ENCODE measurements at places on chromosomes 4 and X.

DNA sequence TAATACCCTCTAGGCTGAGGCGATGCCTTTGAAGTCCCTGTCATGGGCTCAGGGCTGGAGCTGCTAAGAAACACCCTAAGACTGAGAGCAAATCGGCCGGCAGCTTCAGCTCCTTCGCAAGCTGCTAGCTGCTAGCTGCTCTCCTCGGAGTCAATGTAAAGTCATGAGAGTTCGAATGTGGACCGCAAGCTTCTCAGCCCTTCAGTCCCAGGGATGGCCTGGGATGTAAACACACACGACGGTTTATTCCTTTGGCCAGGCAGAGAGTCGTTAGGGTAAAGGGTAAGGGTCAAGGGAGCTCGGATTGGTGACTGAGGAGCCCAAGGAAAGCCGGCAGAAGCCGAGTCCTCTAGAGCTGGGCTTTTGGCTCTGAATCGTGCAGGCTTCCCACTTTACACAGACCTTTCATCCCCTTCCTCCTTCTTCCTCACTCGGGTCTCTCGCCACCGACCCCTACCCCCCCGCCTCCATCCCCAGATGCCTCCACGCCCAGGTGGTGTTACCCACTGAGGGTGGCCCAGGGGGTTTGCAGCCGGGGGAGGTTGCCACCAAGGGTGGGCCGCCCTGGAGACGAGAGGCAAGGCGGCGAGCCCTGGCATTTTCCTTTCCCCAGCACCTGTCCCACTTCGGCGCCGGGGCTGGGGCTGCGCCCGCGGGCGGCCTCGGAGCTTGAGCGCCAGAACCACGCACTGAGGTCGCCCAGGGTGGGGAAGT is 3.1 kb upstream of the BCORL1 start:
- DNase-seq: no peak

DNA sequence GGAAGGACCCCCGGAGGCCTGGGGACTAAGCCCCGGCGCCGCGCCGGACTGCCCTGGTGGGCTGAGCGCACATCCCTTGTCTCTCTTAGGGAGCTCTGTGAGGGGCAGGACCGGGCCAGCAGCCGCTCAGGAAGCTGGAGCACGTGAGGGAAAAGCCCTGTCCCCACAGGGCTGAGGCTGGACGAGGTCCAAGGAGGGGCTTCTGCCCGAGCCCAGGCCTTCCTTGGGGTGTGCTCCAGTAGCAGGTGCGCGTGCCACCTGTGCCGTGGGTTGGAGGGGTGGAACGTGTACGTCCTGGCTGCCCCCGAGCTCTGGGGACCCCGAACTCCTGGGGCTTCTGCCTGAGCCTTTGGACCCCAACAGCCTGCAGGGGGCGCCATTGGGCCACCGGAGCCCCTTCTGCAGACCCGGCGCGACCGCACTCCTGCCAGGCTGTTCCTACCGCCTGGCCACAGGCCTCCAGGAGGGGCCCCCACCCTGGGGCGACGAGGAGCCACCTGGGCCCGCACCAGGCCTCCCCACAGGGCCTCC is 27.2 kb downstream of the TACC3 start:
- no peak for DNase-seq

DNA sequence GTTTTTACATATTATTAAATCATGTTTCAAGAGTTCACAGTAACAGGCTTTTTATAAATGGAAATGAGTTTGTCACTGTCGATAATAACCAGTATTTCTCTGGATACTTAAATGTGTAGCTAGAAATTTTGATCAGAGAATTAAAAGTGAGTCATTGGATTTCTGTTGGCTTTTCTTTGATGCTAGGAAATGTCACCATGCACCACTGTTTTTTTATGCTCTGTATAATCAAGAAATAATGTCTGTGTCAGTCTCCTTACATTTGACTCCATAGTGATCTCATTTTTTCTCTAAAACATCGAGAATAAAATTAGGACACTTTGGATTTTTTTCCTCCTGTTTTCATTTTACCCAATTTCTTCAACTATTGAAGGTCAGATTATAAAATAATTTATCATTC is 234.2 kb downstream of the RAPGEF2 start:
- DNase-seq: no peak

DNA sequence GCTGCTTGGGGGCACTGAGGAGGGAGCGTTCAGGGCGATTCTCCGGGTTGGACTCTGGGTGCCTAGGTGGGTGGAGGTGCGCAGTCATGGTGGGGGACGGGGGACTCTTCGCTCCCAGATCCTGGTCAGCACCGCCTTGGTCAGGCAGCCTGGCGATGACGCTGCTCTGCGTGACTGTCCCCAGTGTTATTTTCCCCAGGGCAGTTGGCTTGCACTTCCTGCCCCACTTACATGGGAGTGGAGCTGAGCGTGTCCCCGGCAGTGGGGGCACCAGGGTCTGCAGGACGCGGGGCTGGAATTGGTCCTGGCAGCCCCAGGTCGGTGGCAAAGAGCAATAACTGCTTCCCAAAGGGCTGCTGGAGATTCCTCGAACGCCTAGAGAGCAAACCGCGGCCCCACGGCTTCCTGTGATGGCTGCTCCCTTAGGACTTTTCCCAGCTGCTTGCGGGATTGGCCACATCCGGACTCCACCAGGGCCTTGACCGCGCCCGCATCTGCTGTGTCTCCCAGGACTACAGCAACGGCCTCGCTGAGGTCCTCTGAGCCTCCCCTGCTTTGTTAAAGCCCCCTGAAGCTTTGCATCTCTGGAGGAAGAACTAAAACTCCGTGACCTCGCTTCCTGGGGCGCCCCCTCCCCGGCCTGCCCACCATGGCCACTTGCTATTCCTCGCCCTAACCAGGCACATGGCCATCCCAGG is 35.3 kb upstream of the GPR78 start:
- DNase-seq: no peak

GRCh38 chr4:37991623-37992410 is 31.6 kb downstream of the PTTG2 start:
- DNase-seq: no peak

DNA sequence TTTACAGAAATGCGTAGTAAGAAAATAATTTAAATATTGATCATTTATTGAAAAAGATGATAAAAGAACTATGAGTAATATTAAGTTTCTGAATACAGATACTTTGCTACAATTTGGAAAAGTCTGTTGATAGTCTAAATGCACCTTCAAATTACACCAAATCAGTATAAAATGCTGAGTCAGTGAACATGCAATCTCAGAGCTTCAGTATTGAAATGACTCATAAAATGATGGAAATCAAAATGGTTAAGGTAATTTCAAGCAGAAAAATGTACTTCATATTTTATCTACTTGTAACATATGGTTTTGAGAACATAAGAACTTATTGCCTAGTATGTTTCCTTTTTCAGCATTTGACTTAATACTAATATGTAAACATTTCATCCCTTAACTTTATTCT is 448.2 kb downstream of the PCDH10 start:
- no peak for DNase-seq

DNA sequence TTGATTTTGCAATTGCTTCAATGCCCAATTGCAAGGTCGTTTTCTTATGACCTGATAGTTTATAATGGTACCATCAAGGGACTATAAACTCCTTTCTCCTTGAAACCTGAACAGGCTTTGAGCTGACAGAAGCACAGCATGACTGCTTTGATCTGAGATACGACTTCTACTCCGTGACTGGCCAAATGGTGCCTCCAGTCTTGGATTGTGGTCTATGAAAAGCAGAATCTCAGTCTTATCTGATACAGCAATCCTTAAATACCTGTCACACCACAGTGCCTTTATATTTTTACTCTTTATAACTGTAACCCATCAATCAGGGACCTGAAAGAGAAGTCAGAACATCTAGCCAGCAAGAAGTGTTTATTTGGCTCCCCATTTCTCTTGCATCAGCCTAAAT is 93.1 kb downstream of the DOCK11 start:
- DNase-seq: no peak

GRCh38 chr4:123319639-123320038 is 77.0 kb upstream of the SPRY1 start:
- no peak for DNase-seq

DNA sequence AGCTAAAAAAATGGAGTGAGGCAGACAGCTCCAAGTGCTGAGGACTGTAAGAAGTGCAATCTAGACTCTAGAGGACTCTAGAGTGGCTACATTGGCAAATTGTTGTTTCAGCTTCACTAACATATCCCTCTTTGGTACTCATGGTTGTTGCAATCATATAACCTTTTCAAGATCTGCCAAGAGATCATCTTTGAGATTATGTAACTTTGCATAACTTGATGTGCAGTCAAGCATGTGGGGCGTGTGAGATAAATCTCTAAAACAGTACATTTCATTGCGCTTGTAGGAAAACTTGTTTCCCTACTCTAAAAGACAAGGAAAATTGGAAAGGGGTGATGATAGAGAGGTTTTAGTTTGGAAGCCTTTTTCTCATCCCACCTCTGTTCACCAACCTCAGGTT is 11.2 kb upstream of the BRS3 start:
- DNase-seq: no peak

GRCh38 chr4:1412376-1413203 is 6.3 kb upstream of the NKX1-1 start:
- no peak for DNase-seq

DNA sequence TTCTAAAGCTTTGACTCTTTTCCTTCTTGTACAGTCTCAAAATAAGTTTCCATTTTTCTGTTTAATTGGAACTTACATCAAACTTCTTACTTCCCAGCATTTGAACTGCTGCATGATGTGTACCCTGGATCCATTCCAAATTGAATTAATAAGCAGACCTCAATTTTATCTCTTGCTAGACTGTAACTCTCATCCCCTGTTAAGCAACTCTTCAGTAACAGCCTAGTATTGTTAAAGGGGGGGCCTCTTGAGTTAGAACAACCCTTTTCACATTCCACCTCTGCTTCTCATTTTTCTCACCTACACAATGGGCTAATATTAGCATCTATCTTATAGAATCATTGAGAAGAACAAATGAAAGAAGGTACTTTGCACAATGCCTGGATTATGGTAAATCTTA is 169.4 kb downstream of the IL1RAPL1 start:
- DNase-seq: no peak

GRCh38 chr4:142493255-142494110 is 352.6 kb downstream of the INPP4B start:
- no peak for DNase-seq

- no peak for DNase-seq
These were observed 83.5 kb downstream of the CHRNA9 start for GRCh38 chr4:40418430-40419230.

GRCh38 chrX:53082773-53083616 is 828 bp downstream of the TSPYL2 start:
- no peak for DNase-seq

DNA sequence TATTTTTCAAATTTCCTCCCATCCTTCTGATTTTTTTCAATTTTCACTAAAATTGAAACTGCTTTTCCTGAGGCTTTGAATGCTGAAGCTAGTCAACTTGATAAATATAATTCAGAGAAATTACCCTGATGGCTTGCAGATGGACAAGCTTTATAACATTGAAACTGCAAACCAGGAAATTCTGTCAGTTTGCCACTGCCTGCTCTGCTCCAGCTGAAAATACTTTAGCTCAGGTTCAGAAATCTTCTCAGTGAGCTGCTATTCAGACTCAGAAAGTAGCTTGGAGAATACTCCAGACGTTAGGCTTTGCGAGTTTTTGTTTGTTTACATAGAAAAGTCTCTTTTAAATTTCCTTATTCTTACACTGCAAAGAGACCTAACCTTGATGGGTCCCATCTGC is 1574.7 kb downstream of the STIM2 start:
- DNase-seq: no peak

DNA sequence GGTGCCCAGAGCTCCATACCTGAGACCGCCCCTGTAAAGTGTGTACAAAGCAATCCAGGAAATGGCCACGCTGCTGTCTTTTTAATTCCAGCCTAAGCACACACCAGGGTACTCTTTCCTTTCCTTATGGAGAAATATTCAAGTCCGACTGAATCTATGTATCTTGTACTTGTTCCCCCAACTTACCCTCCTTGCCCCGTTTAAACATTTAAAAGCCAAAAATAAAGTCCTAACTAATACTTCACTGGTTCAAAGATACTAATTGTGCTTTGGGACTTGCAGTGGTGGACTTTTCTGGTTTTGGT is 731 bp upstream of the AMMECR1 start:
- no peak for DNase-seq

DNA sequence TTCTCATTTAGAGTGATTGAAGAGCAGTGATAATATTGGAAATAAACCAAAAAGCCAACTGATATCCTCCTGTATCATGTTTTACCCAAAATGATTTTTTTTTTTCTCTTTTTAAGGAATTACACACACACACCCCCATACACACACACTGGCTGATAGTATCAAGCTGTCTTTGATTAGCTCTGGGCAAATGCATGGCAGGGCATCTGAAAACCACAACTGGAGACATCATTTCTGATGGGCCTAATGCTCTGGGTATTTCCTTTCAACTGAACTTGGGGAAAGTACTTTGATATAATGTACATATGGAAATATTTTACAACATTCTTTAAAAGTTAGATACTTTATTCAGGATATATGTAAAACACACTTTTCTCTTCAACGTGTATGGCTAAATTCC is 14.2 kb upstream of the OSTC start:
- DNase-seq: no peak

GRCh38 chr4:20652226-20652885 is 47.9 kb upstream of the PACRGL start:
- no peak for DNase-seq

DNA sequence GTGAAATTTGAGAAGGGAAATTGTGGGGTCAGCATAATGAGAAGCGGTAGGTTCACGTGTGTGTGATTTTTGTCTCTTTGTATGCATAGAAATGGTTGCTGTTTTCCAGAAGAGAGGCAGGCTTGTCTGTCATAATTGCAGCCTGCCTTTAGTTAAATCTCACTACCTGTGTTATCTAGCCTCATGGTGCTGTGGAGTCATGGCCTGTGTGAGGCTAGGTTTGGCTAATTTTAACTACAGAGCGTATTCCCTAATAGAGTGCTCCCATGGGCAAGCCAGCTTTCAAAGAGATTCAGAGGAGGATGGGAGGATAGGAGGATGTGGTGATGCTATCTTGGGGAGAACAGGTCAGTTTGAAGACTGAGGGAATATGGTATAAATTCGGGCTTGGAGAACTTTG is 23.6 kb downstream of the UPRT start:
- DNase-seq: no peak

GRCh38 chr4:110867251-110867960 is 244.5 kb upstream of the PITX2 start:
- DNase-seq: no peak

- no peak for DNase-seq
These were observed 191.8 kb upstream of the PSAPL1 start for GRCh38 chr4:7626531-7626930.

GRCh38 chr4:78190068-78190467 is 132.9 kb downstream of the FRAS1 start:
- no peak for DNase-seq
